Stimulated activated CD8-positive, alpha-beta memory T cell treated with anti-CD3 and anti-CD28 coated beads, Interleukin-12 subunit alpha, Interleukin-12 subunit beta, amount 100 ng/mL, for 1 hour (primary cell): ENCODE measurements at places on chromosomes 1 and 21.

DNA sequence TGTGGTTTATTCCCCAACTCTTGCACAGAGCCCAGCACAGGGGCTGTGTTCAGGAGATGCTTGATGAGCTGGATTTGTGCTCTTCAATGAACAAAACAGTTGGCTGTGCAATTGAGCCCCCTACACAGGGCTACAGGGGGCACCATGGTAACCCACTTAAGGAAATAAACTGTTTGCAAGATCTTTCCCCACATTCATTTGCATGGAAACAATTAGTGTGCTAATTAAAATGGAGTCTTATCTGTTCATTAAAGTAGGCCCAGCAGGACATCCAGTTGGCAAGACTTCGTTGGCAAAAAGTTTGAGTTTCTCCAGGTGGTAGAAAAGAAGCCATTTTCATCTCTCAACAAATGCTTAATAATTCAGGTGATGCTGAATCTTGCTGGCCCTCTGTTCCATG, 15.3 kb downstream of the KLHDC7A start:
- no peak for DNase-seq

DNA sequence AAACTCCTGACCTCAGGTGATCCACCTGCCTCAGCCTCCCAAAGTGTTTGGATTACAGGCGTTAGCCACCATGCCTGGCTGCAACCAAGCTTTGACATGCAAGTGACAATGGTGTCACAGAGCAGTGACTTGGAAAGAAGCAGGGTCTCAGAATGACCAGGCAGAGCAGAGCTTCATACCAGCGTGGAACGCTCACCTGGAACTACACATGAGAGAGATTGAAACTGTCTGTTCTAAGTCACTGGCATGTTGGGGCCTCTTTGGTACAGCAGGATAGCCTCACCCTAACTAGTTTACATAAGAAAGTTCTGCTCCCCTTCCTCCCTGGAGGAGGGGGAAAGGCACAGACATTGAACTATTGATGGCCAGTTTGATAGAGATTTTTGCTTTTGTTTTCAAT, 47.5 kb upstream of the ITPKB start:
- no peak for DNase-seq

- DNase-seq = no peak
These were observed 133.0 kb downstream of the PTPN14 start for GRCh38 chr1:214418391-214418790.

DNA sequence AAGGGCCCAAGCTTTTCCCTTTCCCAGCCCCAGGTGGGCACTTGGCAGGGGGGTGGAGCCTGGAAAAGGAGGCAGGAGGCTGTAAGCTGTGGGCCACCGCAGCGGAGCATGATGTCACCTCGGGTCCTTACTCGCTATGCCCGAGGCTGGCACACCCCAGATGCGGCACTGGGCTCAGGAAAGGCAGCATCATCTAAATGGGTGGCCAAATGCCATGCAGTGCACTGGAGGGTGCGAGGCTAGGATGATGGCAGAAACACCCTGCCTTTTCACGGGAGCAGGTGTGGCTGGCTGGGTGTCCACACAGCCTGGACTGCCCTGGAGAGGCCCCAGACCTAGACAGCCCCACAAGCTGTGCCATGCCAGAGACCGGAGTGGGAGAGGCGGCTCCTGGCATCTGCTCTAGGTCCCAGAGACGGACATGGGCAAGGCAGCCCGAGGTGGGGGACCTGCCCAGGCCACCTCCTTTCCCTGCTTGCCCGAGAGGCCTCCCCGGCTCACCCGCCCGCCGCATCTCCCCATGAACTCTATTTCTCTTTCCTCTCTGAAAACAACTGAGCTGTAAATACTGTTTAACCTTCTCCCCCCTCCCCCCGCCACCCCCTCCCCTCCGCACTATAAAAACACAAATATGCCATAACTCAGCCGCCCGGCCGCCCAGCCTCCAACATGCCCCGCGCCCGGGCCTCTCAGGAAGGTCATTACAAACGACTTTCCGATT, 124.7 kb downstream of the CASZ1 start:
- no peak for DNase-seq

- DNase-seq = no peak
These were observed 8.5 kb upstream of the PRDM15 start for GRCh38 chr21:41887667-41888066.

GRCh38 chr1:51331206-51332100, 1.1 kb upstream of the TTC39A start:
- DNase-seq = no peak

- no peak for DNase-seq
These were observed 2.5 kb upstream of the MEF2D start for GRCh38 chr1:156502894-156503697.

GRCh38 chr1:153513023-153513422, 22.8 kb downstream of the S100A6 start:
- DNase-seq = no peak
